ENCODE measurements at places on chromosomes 5 and 9.

DNA sequence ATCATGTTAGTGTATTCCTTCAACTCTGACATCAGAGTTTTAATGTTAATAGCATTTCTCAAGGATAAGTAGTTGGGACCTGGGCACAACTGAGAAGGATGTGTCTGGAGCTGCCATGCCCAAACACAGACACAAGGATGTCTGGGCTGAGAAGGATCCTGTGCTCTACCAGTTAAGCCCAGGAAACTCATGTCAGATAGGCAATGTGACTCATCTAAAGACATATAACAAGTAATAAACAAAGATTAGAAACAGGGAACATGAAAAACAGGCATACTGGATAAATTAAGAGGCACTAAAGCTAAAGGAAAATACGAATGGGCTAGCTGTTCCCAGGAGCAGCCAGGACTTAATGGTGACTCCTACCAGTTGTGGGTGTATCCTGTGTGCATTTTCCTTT, 9.1 kb upstream of the EGFLAM start:
- no peak for DNase-seq

GRCh38 chr5:121105921-121106320, 641.8 kb downstream of the PRR16 start:
- DNase-seq = no peak

DNA sequence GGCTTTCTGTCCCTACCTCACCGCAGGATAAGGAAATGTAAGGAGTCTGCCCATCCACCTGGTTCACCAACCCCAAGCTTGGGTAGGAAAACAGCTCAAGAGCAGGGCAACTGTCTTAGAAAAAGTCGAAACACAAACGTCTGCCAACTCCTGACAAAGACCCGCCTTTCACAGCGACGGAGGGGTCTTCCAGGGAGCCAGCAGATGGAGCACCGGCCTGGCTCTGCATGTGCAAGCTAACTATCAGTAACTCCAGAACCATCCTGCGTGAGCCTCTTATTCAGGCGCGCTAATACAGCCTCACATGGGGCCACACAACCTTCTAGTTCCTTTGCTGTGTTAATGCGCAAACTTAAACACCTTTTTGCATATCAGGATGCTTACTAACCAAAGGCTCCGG, 26.9 kb downstream of the CAMSAP1 start:
- no peak for DNase-seq

GRCh38 chr9:121778252-121779225, 127.1 kb downstream of the DAB2IP start:
- DNase-seq = no peak

- DNase-seq = no peak
These were observed 227.7 kb upstream of the PRR16 start for GRCh38 chr5:120236360-120236759.

GRCh38 chr5:435156-435790, 7.7 kb upstream of the EXOC3 start:
- no peak for DNase-seq

GRCh38 chr9:37611961-37612360, 19.6 kb upstream of the TOMM5 start:
- no peak for DNase-seq

Data from GOT3 (cell line).